ENCODE measurements at places on chromosomes 4 and X.

DNA sequence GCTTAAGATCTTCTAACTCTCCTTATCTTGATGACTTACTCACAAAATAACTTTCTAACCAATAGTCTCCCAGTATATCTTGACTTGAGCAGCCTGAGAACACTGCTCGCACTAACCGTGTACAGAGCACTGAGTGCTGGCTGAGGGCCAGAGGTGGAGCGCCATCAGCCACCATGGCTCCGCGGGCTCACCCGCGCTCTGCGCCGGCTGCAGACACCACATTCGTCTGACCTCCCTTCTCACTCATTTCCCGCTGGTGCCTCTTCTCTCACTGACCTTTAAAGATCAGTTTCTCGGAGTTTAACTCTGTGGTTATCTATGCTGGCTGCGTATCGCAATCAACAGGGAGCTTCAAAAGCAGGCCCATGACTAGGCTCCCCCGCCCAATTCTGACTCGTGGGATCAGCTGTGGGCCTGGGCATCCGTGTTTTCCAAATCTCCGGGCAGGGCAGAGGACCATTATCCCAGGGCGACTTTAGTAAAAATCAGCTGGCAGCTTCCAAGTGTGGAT lies 78.6 kb downstream of the HAUS3 start:
- DNase-seq = no peak

DNA sequence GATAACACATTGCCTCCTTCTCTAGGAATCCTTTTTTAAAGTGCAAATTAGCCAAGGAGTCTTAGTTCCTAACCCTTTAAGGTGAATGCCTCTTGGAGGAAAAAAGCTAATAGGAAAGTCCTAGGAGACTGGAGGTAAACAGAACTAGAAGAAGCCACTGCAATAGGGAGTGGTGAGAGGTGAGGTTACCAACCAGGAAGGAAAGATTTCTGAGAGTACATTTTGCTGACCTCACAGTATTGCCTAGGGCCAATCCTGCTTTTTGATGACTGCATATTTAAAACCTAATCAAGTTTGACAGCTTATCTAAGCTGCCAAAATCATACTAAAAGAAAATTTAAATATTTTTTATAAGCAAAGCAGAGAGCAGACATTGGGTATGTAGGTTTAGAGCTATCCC lies 7.3 kb upstream of the CUL4B start:
- DNase-seq = no peak

DNA sequence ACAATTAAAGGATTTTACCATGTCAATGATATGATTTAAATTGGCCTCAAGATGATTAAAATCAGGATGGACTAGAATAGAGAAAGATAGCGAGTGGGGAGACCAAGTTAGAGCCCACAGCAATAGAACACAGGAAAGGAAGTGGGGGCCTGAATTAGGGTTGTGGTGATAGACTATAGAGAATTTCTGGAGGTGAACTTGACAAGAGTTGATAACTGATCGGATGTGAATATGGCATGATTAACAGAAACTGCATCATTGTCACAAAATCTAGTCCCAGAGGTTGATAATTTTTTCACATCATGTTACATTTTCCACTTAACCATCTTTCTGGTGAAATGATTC lies 26.3 kb upstream of the TRPC3 start:
- no peak for DNase-seq

DNA sequence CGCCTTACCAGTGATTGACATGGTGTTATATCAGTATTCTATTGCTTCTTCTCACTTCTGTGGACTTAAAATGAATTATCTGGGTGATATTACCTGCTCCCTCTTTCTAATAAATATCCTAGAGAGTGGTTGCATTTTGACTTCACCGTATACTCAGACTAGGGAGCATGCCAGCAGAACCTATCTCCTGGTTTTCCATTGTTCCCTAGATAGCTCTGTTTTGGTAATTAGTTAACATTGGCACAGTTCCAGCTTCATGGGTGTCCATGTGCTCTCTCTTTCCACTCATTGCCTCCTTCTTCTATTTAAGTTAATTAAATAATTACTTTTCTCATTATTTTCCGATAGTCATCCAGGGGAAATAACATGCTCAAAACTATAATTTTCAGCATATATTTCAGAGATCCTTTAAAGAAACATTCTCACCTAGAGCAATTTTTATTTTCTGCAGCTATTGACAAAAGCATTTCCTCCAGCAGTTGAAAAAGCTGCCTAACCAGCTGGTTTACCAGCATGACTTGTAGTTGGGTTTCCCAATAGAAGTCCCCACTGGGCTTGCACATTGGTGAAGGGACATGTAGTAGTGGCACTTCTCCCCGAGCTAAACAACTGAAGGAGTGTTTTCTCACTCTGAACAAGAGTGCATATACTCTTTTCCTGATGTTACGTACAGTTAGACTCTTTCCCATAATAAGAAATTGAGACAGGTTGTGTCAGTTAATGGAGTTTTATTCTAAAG lies 27.9 kb upstream of the PAPSS1 start:
- DNase-seq = no peak

- no peak for DNase-seq
Measured at GRCh38 chr4:38366456-38366855, 297.5 kb upstream of the KLF3 start.

GRCh38 chrX:113802837-113803236 lies 781.0 kb upstream of the HTR2C start:
- no peak for DNase-seq

- DNase-seq = no peak
Measured at GRCh38 chr4:118989098-118990080, 100.7 kb downstream of the SYNPO2 start.

DNA sequence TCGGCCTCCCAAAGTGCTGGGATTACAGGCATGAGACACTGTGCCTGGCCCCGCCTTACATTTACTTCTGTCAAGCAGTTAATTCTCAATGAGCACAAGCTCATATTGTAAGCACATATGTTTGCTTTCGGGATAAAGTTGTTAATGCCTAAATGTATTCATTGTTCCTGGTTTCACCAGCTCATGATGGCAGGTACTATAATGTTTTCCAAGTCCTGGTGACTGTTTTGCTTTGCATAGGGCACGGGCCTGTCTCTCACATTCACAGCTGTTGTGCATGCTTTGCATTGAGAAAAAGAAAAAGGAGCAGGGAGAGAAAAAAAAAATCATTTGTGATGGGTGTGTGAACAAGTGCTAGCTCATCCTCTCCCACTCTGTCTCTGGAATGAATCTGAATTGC lies 661.2 kb upstream of the TENM3 start:
- DNase-seq = peak; percentile 40

GRCh38 chr4:26779674-26780073 lies 81.0 kb upstream of the STIM2 start:
- no peak for DNase-seq

- DNase-seq = no peak
Measured at GRCh38 chrX:149205081-149205480, 300.0 kb downstream of the IDS start.

- DNase-seq = no peak
Measured at GRCh38 chrX:15158736-15159406, 111.0 kb downstream of the ASB9 start.

DNA sequence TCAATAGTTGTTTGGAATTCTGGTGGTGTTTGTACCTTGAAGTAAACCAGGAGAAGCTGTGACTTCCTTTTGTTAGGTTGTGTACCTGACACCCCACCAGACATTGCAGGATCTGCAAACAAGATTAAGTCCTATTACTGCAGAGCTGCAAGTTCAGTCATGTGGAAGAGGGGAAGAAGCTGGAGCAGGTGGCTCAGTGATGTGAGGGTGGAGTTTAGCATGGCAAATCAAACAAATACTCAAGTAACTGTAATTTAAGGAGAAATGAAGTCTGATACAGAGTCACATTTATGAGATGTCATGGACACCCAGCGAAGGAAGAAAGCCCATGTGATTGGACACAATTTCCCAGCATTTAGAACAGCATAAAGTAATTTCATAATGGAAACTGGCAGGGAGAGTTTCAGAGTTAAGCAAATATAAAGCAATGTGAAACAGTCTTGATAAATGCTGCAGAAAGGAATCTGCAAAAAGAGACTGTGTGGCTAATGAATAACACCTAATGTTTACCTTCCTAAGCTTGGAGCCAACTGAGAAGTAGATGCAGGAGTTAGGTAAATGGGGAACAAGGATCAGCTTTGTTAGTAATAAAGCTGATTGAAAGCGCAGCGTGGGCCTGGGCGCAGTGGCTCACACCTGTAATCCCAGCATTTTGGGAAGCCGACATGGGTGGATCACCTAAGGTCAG lies 249.1 kb downstream of the GBA3 start:
- no peak for DNase-seq

GRCh38 chr4:6984612-6985425 lies 58.4 kb upstream of the TADA2B start:
- peak; percentile 40 for DNase-seq

DNA sequence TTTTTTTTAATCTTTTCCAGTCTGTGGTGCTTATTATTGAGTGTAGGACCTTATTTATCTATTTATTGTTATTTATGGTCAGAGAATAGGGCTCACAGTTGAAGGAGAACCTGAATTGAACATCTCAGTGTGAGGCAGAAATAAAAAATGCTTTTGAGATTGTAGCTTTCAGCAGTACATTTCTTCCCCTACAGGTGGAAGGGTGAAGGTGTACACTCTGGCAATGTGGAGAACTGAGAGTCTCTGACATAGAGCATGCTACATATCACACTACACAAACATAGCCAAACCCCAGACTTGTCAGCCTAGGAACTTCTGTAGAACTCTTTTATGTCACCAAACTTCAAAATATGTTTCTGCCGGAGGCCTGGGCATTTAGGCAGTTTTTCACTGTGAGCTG lies 140.2 kb downstream of the STIM2 start:
- DNase-seq = no peak

GRCh38 chrX:6374556-6374955 lies 145.9 kb upstream of the NLGN4X start:
- no peak for DNase-seq

- DNase-seq = no peak
Measured at GRCh38 chr4:111198446-111198845, 575.6 kb upstream of the PITX2 start.
